NCI-H1436 treated with DMSO at 0.1 percent for 48 hours (cell line): ENCODE measurements at places on chromosomes 11 and 22.

DNA sequence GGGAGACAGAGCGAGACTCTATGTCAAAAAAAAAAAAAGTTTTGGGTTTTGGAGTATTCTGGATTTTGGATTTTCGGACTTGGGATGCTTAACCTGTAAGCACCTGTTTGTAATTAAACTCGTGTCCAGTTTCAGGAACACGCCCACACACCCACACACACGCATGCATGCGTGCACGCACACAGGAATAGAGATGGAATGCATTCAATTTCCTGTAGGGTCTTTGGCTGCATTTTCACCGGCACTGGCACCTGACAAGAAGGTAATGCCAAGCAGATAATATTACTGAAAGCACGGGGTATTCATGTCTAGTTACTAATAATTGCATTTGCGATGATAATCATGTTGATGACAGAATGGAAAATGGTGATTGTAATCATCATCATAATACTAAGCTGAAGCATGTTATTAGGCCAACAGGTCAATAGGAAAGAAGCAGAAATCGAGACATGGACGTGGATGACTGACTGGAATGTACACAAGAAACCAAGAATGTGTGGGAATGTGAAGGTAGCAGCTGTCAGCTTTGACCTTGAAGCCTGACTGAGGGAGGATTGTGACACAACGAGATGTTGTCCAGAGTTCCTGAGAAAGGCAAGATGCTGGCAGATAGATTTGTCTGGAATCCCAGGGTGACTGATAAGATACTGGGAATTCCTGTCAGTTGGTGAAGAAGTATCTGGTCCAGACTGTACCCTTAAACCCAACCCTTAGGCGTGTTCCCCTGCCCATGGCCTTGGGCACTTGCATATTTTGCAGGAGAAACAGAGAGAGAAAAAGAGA lies 108.6 kb downstream of the SYN3 start:
- DNase-seq: no peak

- DNase-seq: no peak
Measured at GRCh38 chr11:97570636-97571035, 1180.8 kb downstream of the JRKL start.

DNA sequence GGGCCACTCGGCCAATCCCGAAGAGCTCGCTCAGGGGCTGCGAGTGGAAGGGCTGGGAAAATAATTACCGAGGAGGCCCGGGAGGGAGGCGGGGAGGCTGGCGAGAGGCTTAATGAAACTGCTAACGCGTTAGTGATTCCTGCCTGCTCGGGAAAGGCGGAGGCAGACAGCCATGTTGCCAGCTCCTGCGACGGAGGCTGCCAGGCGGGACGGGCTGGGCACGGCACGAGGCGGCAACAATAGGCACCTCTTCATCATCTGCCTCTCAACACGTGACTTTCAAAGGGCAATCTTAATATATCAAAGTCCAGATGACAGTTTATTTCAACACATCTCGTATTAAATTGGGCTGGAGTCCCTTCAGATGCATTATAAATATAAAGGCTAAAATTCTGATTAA lies 68.0 kb upstream of the TCF20 start:
- DNase-seq: no peak

GRCh38 chr22:44638971-44639760 lies 62.8 kb upstream of the PRR5 start:
- no peak for DNase-seq

- no peak for DNase-seq
Measured at GRCh38 chr11:64870176-64870892, 8.1 kb downstream of the EHD1 start.

DNA sequence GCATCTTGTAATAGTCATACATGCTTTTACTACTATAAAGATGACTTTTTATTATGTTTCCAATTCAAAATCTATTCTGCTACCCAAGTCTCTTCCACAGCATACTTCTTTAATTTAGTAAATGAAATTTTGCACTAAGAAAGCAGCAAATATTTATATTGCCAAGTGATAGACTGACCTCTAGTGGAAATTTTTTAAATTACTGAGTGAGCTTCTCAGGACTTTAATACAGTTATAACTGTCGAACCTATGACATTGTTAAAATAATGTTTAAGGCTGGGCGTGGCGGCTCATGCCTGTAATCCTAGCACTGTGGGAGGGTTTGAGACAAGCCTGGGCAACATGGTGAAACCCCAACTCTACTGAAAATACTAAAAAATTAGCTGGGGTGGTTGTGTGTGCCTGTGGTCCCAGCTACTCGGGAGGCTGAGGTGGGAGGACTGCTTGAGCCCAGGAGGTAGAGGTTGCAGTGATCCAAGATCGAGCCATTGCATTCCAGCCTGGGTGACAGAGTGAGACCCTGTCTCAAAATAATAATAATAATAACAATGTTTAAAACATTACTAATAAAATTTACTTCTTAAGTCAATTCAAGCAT lies 27.3 kb downstream of the STK33 start:
- DNase-seq: no peak

GRCh38 chr22:20156611-20157429 lies 6.0 kb upstream of the CCDC188 start:
- DNase-seq: no peak

DNA sequence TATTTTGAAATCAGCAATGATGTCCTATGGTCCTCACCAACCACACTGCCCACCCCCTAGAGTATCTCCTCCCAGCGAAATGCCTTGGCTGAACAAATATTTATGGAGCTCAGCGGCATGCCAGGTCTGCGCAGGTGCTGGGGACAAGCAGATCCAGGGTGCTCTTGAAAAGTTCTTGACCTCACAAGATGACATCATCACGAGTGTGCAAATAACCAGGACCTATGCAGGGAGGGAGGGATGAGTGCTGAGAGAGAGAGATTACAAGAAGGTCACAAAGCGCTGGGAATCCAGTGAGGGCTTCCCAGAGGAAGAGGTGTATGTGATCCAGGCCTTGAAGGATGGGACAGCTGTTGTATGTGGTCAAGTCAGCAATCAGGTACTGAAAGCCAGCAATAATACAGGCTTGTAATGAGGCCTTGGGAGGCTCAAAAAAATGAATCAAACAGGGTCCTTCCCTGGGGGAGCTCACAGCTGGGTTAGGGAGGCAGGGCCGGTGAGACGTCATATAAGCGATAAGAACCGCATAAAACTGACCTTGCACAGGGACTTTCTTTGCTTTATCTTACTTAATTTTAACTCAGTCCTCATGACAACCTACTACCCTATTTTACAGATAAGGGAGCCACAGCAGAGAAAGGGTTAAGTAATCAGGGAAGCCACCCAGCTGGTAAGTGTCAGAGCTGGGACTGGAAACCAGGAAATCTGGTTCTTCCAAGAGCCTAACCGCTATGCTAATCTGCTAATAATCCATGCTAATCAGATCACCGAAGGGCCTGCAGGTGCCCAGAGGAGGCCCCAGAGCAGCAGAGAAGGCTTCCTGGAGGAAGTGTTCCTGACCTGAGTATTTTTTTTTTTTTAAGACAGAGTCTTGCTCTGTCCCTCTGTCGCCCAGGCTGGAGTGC lies 8.2 kb downstream of the ARRB1 start:
- DNase-seq: no peak

- DNase-seq: no peak
Measured at GRCh38 chr11:67268962-67269268, 2.6 kb downstream of the GRK2 start.

DNA sequence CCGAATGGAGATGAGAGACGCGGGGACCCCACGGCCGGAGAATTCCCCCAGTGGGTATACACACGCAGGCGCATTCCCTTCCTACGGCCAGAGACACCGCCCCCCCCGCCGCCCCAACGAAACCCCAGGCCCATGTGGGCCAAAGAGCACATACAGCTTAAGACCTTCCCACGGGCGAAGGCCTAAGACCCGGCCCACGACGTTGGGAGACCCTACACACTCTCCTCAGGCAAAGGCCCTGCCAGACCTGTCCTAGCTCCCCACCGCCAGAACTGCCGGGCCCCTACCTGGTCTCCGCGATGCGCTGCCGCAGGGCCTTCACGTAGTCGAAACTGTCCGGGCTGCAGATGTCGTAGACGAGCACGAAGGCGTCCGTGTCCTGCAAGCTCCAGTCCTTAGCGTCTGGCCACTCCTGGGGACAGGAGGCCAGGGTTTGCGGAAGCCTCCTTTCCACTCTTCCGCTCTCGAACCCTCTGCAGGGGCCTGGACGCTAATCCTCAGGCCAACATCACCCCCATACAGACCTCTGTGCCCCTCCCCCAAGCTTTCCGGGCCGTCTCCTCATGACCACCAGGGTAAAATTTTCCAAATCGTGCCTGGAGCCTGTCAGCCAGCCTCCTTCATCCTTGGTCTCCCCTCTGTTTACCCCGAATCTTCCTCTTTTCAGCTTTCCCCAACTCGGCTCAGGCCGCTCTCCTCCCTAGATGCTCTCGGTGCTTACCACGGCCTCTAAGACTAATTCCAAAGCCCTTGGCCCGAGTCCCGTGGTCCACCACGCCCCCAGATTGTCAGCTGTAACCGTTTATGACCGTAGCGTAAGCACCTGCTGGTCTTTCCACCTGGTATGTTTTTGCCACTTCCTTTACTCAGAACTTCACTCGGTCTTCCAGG lies 1.7 kb downstream of the RASL10A start:
- DNase-seq: no peak

DNA sequence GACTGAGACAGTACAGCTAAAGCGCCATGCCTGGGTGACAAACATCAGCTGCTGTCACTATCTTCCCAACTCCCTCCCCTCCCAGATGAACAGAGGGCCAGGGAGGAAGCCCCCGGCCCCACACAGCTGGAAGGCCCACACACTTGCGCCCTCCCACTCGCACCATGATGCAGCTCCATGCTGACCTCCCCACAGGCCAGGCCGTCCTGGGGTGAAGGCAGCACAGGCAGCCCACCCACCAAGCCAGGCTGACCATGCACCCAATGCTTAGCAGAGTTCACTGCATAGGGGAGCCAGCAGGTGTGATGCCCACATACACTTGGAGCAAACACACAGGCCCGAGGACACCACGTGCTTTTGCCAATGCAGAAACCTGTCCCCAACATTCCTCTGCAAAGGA lies 22.1 kb downstream of the LRFN4 start:
- no peak for DNase-seq

- DNase-seq: no peak
Measured at GRCh38 chr22:43471606-43472135, 59.9 kb downstream of the MPPED1 start.

DNA sequence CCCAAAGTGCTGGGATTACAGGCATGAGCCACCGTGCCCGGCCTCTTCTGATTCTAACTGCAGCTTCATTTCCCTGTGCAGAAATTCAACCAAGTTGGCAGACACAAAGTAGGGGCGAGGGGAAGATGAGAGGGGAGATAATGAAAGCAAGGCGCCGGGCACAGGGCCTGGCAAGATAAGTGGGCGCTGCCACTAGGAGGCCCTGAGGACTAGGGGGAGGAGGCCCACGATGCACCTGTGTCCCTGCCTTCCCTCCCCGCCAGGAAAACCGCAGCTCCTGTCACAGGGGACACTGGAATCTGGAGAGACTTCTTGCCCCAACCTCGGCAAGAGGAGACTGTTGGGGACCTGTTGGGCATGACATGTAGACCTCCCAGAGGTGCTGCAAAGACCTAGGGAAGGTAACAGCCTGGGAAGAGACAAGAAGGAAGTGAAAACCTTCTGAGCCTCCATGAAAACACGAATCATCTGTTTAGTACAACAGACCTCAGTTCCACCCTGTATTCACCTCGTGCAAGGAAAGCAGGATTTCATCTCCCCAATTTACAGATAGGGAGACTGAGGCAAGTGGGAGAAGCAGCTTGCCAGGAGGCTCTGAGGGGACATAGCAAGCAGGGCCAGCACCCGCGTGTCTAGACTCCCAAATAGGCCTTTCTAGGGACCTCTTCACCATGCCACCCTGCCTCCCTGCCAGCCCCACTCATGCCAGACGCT lies 3.1 kb upstream of the LGALS1 start:
- no peak for DNase-seq

- DNase-seq: peak; percentile 46
Measured at GRCh38 chr11:66720223-66720898, 8.7 kb downstream of the SPTBN2 start.

- DNase-seq: no peak
Measured at GRCh38 chr11:969651-970205, 44.1 kb downstream of the AP2A2 start.

DNA sequence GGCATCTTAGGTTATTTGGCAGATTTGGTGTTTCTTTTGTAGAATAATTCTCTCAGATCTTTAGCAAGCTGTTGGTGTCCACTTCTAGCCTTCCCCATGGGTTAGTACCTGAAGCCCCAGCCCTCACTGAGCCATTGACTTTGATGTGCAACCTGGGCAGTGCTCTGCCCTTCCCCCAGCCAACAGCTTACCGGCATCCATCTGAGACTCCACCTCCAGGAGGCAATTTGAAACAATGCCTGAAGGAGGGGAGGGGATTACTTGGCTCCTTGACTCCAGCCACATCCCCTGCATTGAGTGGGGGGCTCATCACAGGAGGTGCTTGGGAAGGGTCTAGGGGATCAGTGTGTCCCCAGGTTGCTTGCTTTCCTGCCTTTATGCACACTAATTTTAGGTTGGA lies 114.8 kb downstream of the TRIM29 start:
- no peak for DNase-seq
